ENCODE measurements at places on chromosomes 6 and 20. TPM values are rescaled to one million over a fixed set of nuclear protein-coding genes. Genes with fewer than 3 reads are reported as not detected.

DNA sequence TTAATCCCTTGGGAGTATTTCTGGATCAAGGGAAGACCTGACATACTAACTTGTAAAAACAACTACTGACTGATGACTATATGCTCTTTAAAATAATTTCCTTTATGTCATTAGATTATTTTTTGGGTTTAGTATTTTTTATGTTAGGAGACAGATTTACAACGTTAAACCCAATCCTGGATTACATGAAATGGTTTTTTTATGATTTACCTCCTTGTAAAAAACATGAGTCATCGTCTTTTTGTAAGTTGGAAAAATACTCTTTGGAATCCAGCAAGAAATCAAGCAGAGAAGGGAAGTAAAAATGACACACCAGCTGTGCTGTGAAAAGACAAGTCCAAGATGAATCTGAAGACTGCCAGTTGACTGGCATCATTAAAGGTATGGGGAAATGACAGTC, 6.7 kb downstream of the STK4 start:
- H3K4me3 ChIP-seq = no peak overlapping the region
- no peaks in the 10 kb centered on the region for H3K27me3 ChIP-seq
- no peak for DNase-seq
- H3K4me1 ChIP-seq = no peaks in the 10 kb centered on the region
- no peak overlapping the region for H3K27ac ChIP-seq
- peaks cover 36% of the 10 kb centered on the region for H3K36me3 ChIP-seq

MED23 gene
- polyA plus RNA-seq = 10.5 TPM

HLA-DRB5 gene
- polyA plus RNA-seq = 0.83 TPM

DNA sequence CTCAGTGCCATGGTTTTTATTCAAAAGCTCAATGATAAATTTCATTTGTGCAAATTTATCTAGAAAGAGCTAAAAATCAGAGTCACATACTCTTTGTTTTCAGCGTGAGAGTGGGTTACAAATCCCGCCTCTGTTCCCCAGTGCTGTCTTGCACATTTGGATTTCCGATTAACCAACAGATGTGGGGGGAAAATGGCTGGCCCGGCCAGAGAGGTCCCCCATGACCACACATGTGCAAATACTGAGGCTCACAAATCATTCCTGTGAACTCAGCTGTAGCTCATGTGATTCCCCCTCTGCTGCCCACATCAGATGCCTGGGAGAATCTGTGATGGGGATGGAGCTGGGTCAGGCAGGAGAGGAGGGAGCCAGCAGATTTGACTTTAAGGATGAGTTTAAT, 168.7 kb downstream of the PAX1 start:
- DNase-seq = no peak
- H3K4me1 ChIP-seq = no peaks in the 10 kb centered on the region
- H3K27me3 ChIP-seq = peaks cover 7% of the 10 kb centered on the region
- no peak overlapping the region for H3K4me3 ChIP-seq
- H3K27ac ChIP-seq = no peak overlapping the region

GRCh38 chr6:135231469-135231844, 50.3 kb downstream of the MYB start:
- no peaks in the 10 kb centered on the region for H3K36me3 ChIP-seq
- H3K27me3 ChIP-seq = no peaks in the 10 kb centered on the region
- H3K4me3 ChIP-seq = no peak overlapping the region
- H3K27ac ChIP-seq = no peak overlapping the region
- H3K4me1 ChIP-seq = no peaks in the 10 kb centered on the region
